Esophagus muscularis mucosa (tissue), 4 donors: ENCODE measurements at places on chromosomes 11 and 22. TPM values are rescaled to one million over a fixed set of nuclear protein-coding genes. Genes with fewer than 3 reads are reported as not detected.

DNA sequence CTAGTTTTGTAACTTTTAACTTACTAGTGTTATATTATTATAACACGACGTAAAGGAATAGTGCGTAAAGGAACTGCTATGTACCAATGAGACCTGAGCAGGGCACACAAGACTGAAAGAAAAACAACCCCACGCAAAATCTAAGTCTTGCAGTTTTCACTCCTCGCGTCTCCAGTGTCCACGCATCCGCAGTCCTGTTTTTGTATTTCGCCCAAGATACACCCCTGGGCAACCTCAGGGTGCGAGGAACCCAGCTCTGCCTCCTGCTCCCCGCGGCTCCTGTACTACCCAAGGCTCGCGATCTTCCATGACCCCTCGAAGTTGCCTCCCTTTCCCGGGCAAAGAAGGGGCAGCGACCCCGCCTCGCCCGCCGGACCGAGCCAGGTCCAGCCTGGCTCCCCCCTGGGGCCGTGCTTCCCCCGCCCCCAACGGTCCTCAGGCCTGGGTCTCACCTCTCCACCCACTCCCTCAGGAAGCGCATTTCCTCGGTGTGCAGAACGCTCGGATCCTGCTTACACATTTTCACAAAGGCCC is 393 bp downstream of the ST13 start:
- DNase-seq, result no peak

GRCh38 chr11:10410844-10411200 is 44.2 kb upstream of the AMPD3 start:
- DNase-seq, result no peak

GRCh38 chr22:26527167-26527566 is 14.9 kb upstream of the TFIP11 start:
- no peak for DNase-seq

GRCh38 chr22:27647540-27647939 is 154.0 kb downstream of the MN1 start:
- no peak for DNase-seq

DNA sequence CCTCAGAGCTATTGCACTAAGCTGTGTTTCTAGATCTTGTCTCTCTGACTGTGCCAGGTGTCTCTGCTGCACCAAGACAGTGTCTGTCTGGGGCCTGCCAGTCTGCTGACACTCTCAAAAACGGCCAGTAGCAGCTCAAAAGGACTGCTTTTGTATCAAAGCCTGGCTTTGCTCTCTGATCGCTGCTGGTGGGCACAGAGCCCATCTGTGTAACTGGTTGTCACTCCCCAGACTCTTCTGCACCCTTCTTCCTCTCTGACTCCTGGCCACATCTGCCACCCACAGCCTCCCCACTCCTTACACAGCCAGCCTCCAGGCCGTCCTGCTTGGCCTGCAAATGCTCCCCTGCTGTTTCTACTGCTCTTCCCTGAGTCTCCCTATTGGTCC is 26.5 kb downstream of the MED15 start:
- DNase-seq, result no peak

- no peak for DNase-seq
Measured at GRCh38 chr11:93498641-93499040, 44.5 kb downstream of the SMCO4 start.

GRCh38 chr11:130891326-130891725 is 25.0 kb downstream of the SNX19 start:
- no peak for DNase-seq

GRCh38 chr11:364991-365725 is 4.1 kb upstream of the B4GALNT4 start:
- no peak for DNase-seq

- peak; percentile 66 for DNase-seq
Measured at GRCh38 chr11:130211781-130212401, 52.3 kb downstream of the ST14 start.

FXYD2 gene
- 5.8 TPM for total RNA-seq

PSMC3 gene
- total RNA-seq, result 171 TPM
